ENCODE measurements at places on chromosomes 6 and 20.
A peak's percentile ranks its signal among the peaks of the same experiment; 100 is the strongest.

GRCh38 chr20:33789109-33789857 is 21.9 kb upstream of the CHMP4B start:
- DNase-seq, result peak; percentile 44

DNA sequence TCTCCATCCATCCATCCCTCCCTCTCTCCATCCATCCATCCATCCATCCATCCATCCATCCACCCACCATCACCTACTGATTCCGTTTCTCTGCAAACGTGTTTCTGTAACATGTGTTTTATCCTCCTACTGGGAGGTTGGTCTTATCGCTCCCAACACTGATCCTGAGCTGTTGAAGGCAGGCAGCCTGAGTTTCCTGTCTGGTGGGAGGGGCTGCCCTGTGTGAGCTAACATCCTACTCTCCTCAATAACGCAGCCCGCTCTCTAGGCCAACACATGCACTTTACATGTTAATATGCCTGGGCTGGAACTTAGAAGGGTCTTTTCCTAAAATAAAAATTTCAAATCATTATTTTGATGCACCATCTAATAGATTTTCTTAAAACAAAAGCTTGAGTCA is 126.5 kb downstream of the WDR27 start:
- DNase-seq, result no peak

DNA sequence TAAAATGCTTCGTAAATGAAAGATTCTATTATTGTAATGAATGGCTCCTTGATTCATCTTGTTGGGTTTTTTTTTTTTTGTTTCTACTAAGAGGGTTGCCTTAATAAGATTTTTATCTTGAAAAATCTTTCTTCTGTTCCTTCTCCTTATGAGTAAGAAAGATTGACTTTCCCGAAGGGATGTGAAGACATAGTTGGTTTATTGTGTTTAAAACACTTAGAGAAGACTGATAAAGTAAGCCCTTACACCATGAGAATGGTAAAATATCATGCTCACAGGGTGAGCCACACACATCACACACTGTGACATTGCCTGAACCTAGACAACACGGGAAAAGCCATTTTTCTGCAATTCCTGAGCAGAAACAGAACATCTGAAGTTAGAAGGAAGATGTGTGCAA is 317.2 kb upstream of the TCF21 start:
- DNase-seq, result no peak

GRCh38 chr6:170159022-170159965 is 131.6 kb downstream of the DLL1 start:
- no peak for DNase-seq

- peak; percentile 39 for DNase-seq
These were observed 336.4 kb upstream of the BTBD3 start for GRCh38 chr20:11581271-11581670.

DNA sequence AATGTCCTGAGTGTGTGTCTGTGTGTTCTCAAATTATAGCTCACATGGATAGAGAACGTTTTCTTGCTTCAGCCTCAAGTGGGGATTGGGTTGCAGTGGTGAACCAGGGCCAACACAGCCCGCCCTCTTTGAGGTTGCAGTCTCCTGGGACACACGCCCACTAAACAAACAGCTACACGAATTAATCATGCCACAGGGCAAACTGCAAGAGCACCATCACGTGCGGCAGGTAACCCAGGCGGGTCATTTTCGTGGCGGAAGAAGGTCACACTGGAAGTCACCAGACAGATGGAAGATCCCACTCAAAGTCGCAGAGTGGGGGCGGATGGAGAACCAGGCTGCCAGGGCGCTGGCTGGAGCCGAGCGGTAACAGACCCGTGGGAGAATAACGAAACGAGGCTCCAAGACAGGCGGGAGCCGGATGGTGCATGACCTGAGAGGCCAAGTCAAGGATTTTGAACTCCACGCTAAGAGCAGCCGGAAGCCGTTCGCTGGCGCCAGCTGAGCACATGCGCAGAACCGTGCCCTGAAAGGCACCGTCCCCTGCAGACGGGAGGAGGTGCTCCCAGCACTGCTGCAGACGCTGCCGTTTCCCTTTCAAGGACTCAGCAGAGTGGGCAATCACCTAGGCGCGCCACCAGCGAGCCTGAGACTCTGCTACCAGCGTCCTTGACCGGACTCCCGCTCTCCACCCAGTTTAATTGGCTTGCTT is 10.7 kb downstream of the DLL1 start:
- DNase-seq, result peak; percentile 61

GRCh38 chr20:44448753-44449546 is 26.7 kb upstream of the TTPAL start:
- DNase-seq, result peak; percentile 80

DNA sequence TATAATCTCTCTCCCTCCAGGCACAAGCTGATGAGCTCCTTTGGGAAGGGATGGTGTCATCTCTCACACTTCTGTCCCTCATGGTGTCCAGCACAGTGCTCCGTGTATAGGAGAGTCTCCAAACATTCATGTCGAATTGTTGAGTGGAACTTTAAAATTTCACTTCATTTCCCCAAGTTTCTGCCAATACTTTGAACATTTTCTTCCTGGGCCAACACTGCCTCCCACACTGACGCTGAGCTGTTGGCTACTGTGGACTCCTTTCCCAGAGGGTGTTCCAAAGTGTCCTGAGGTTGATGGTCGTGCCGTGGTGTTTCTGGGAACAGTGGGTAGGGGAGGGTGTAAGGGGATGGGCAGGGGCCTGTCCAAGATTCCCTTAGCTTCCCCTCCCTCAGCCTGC is 122.7 kb downstream of the TIAM2 start:
- DNase-seq, result no peak

DNA sequence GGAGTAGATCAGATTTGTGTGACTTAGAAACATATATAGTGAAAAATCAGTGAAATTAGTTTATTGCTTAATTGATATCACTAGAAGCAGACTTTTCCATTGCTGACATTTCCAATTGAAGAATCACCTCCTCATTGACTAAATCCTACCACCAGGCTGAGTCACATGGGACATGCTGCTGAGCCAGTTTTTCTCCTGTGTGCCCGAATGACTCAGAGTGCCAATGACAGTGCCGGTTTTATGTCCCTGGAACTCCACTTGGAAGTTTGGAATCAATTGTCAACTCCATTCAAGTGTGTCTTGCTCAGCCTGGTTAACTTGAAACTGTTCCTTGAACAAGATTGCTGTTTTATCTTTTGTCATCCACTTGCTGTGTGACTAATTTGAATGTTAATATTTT is 316.1 kb upstream of the PRDM1 start:
- no peak for DNase-seq

DNA sequence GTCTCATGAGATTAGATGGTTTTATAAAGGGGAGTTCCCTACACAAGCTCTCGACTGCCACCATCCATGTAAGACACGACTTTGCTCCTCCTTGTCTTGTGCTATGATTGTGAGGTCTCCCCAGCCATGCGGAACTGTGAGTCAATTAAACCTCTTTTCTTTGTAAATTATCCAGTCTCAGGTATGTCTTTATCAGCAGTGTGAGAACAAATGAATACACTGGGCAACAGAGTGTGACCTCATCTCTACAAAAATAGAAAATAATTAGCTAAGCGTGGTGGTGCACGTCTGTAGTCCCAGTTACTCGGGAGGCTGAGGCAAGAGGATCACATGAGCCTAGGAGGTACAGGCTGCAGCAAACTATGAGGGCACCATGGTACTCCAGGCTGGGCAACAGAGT is 51.3 kb downstream of the MDN1 start:
- DNase-seq, result no peak

- DNase-seq, result peak; percentile 85
These were observed 47.8 kb downstream of the GMPR start for GRCh38 chr6:16286151-16286522.

All from iPS-NIHi11 (cell line).